Activated T-cell treated with anti-CD3 and anti-CD28 coated beads, Interleukin-2, amount 50 U/mL, for 72 hours (primary cell): ENCODE measurements at places on chromosomes 6 and 20.

DNA sequence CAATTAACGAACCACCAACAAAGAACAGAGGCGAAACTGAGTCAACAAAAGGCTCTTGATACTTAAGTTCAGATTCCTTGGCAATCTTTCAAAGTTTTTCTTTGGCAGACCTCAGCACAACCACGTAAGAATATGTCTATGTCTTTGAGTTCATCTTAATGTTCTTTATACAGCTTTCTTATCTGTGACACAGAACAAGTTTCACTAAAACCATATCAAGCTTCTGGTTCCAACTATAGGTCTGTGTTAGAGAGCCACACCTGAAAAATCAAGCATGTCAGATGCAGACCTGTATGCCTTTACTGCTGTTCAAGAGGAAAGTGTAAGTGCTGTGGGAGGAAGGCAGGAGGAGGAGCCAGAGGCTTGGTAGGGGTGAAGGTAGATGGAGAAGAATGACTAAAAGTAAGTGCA, 271.3 kb downstream of the KHDC1L start:
- peaks cover 17% of the 10 kb centered on the region for H3K4me1 ChIP-seq
- DNase-seq = no peak
- no peaks in the 10 kb centered on the region for H3K27me3 ChIP-seq
- H3K27ac ChIP-seq = no peak overlapping the region
- no peaks in the 10 kb centered on the region for H3K36me3 ChIP-seq

DNA sequence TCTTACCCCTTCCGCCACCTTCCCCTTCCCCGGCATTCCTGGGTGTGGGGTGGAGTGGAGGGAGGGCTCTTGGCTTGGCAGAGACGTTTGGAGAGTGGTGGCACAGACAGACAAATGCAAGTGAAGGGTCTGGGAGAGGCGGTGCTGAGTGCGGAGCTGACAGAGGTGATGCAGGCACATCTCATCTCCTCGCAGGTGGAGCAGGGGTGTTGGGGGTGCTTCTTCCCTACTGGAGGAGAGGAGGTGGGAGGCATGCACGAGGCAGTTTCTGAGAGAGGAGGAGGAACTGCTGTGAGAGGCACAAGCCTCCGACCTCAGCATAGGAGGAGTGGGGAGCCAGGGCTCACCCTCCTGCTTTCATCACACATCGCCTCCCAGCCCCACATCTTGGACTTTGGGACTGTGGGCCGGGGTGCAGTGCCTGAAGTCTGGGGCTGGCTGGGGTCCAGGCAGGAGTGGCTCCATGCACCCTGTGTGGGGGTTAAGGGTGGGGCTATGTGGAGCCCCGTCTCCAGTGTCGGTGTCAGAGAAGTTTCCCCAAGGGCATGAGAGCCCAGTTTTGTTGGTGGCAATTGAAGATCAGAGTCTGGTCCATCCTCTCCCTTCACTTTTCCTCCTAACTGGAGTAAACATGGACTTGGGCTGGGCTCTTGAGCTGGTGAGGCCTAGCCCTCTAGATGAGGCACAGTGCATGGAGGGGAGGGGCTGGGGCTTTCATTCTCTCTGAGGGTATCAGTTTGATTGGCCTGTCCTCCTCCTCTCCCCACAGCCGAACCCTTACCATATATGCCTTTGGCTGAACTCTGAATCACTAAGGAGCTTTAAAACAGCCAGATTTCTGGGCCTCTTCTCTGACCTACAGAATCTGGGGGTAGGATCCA, 20.2 kb upstream of the SLC22A7 start:
- no peak overlapping the region for H3K27ac ChIP-seq
- no peak for DNase-seq

DNA sequence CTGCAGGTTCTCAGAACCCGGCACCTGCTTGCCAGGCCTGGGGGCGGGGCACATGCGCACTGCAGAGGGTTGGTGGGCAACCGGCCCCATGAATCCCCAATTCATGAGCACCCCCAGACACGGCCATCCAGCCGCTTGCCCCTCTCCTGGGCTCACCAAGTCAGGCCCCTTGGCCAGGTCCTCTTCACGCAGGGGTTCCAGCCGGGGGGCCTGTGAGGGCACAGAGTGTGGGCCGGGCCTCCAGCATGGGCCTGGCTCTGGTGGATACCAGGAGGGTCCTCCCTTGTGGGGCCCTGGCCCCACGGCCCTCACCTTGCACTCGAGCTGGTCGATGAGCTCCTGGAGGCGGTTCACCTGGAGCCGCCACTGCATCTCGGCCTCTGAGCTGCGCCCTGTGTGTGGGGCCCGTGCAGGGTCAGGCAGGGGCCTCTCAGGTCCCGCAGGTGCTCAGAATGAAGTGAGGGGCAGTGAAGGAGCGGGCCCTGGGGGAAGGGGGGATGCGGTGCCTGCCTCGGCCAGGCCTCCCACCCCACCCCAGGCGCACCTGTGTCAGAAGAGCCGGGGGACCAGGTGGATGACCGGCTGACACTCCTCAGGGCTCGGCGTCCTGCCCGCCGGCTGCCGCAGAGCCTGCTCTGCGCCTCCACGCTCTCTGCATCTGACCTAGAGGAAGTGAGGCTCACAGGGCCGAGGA, 2.6 kb upstream of the C20orf144 start:
- H3K27ac ChIP-seq = no peak overlapping the region
- peaks cover 3% of the 10 kb centered on the region for H3K36me3 ChIP-seq
- H3K4me3 ChIP-seq = no peak overlapping the region
- peaks cover 12% of the 10 kb centered on the region for H3K4me1 ChIP-seq
- no peak for DNase-seq

DNA sequence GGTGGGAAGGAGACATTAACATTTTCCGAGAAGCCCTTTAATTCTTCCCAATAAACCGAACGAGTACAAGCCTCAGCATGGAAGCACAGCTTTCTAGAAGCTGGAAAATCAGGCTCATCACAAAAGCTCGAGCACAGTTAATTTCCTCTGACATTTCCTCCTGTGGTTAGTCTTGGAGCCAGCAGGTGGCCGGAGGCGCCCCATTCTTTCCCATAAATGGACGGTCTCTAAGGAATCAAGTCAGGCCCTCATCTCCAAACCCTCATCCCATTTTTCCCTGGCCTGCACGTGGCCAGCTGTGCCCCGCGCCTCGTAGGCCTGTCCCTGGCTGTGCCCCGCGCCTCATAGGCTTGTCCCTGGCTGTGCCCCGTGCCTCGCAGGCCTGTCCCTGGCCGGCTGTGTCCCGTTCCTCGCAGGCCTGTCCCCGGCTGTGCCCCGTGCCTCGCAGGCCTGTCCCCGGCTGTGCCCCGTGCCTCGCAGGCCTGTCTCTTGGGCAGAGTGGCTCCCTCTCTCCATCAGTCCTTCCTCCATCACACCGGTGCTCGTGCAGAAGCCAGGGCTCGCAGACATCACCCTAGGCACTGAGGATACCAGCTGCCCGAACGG, 19.7 kb upstream of the NTSR1 start:
- DNase-seq = no peak
- no peak overlapping the region for H3K4me3 ChIP-seq
- no peaks in the 10 kb centered on the region for H3K36me3 ChIP-seq
